Kidney tubule cell (primary cell): ENCODE measurements at places on chromosomes 12 and 14.

GRCh38 chr14:71388336-71388735 is 481.1 kb downstream of the PCNX1 start:
- DNase-seq, result no peak

- DNase-seq, result peak; percentile 90
Observed at GRCh38 chr14:58571769-58572472, 65.8 kb upstream of the DACT1 start.

- no peak for DNase-seq
Observed at GRCh38 chr14:100307766-100308426, 1.7 kb upstream of the SLC25A29 start.

GRCh38 chr14:52063052-52063462 is 5.8 kb downstream of the NID2 start:
- no peak for DNase-seq

DNA sequence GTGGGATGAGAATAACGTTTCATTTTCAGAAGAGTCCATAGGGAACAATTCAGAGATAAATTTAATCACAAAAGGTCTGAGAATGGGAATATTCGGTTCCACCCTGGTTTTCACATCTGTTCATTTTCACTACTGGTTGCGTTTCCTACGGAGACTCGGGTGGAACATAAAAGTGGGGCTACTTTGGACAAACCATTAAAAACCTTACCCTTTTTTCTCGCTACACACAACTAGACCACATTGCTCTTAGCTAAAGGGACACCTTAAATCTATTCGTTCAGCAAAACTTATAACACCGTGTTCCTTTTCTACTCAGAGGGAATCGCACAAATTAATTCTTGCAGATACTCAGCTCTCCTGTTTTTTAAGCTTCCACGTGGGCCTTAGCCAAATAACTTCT is 1.0 kb upstream of the SUDS3 start:
- no peak for DNase-seq

DNA sequence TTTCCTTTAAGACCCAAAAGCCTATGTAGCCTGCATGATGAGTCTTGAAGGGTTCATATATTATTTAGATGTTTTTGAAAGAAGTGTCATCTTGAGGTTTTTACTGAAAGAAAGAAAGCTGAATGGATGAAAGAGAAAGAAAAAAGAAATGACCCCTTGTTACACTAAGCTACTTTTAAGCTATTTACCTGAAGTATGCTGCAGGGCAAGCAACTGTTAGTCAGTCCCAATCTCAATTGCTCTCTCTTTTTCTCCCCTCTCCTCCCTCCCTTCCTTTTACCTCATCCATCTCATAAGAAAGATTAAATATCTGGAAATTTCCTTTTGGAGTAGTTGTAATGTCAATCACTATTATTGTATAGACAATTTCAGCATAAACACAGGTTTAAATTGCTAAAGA is 512.4 kb downstream of the TMTC2 start:
- DNase-seq, result no peak

DNA sequence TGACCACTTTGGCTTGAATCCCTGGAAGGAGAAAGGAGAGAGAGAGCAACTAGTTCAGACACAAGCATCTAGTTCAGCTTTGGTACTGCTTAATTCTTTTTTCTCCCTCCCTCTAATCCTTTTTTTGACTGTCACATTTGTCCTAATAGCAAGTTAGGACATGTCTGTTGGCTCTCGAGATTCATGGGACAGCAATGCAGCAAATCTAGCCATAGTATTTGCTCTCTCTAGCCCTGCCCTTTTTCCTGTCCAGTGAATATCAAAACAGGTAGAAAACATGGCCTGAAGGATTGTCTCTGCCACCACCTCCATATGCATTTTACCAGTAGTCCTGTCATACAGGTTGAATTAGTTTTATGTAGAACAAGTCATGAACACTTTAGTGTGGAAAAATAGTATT is 116.4 kb downstream of the PTPRB start:
- no peak for DNase-seq

DNA sequence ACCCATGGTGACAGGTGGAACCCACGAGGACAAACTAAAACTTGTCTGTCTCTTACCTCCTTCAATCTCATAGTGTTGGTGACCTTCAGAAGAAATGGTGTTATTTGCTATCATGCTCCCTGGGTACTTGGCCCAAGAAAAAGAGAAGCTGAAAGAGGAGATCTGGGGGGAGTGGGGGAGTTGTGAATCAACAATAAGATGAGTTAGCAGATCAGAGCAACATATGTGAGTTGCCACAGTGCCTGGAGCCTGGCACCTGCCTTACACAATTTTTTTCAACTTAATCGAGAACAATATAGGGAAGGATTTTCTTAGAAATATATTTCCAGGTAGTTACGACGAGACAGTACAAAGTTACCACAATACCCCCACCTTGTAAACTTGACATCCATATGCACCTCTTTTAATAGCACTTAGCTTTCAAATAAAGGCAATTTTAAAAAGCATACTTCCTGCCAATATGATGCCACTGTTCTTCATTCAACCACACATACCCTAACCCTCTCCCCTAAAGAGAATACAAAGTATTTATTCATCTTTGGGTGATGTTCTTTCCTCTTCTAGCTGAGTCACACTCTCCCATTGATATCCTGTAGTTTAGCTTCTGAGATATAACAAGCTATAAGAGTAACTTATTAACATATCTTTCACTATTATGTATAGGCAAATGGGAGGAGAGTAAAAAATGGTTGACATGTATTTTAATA is 424.1 kb upstream of the OR4E1 start:
- DNase-seq, result no peak

- DNase-seq, result peak; percentile 6
Observed at GRCh38 chr14:57085801-57086200, 182.9 kb downstream of the EXOC5 start.

DNA sequence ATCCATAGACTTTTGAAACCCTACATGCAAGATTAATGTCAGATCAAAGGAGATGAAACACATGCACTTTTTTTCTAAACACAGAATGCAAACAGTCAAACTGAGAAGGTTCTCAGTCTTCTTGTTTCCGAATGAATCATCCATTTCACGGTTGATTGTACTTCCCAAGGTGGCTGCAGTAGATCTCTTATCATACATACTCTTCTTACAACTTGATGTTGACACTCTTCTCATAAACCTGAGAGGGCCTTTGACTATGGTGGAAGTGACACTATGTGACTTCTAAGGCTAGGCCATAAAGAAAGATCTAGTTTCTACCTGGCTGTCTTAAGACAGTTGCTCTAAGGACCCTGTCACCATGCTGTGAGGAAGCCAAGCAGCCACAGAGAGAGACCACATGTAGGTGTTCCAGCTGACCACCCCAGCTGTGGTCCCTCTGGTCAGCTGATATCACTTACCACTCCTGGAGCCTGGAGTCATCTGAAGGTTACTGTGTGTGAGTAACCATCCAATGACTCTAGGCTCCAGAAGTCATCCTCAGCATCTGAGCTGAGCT is 67.2 kb upstream of the HMGA2 start:
- DNase-seq, result peak; percentile 85

GRCh38 chr14:95541932-95542930 is 7.4 kb downstream of the GLRX5 start:
- DNase-seq, result no peak

DNA sequence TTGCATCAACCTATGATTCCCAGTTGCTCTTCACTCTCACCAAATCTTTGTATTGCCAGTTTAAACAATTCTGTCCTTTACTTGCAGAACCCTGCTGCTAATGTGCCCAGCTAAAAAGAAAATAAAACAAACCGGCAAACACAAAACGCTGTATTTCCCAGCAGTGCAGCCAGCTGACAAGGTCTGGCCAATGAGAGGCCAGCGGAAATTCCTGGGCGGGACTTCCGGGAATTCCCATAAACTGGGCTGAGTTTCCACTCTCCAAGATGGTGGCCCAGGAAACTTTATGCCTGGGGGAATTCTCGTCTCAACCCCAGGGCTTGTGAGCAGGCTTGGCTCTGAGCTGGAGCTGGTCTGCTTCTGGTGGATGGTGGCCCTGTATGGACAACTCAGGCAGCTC is 807.3 kb upstream of the TMEM132C start:
- no peak for DNase-seq

GRCh38 chr12:107760207-107760808 is 629 bp downstream of the PRDM4 start:
- peak; percentile 17 for DNase-seq

GRCh38 chr14:50656776-50657175 is 11.3 kb downstream of the SAV1 start:
- DNase-seq, result no peak

DNA sequence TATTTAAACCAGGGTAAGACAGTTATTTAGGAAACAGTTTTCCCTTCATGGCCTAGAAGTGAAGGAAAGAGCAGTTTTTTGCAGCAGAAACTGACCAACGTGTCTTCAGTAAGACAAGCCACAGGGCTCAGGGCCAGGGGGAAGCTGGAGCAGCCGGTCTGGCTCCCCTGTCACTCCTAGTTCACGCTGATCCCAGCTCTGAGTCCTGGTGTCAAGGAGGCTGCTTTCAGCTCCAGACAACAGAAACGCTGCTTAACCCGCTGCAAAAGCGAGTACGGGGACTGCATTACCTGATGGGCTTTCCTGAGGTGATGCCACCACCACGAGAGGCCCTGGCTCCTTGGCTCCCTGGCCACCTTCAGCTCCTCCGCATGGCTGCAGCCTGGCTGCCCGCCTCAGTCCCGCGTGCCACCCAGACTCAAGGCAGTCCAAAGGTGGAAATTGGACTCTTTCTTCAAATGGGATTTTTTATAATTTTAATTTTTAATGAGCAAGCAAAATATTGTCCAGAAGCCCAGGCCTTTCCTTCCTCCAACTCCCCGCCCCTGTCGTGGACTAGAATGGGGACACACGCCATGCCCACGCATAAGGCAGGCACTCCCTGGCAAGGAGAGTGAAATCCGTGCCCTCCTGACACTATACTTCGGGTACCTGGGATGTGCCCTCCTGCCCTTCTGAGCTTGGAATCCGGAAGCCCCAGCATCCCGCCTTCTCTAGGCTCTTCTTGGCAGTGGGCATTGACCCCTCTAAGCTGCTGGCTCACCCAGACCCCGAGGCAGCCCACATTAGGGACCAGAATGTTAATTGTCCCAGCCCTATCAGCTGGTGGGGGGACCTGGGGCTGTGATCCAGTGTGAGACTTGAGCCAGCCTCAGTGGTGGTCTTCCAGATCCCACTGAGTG is 85.0 kb downstream of the PAPOLA start:
- DNase-seq, result no peak

GRCh38 chr12:131507094-131507493 is 203.8 kb upstream of the SFSWAP start:
- no peak for DNase-seq

- DNase-seq, result no peak
Observed at GRCh38 chr12:108201808-108202207, 72.7 kb downstream of the WSCD2 start.

- DNase-seq, result no peak
Observed at GRCh38 chr14:81529391-81529790, 4.3 kb downstream of the SEL1L start.

- no peak for DNase-seq
Observed at GRCh38 chr14:90739318-90740068, 76.7 kb downstream of the TTC7B start.

- no peak for DNase-seq
Observed at GRCh38 chr14:59017285-59017965, 171.0 kb upstream of the DAAM1 start.

GRCh38 chr12:103783744-103784664 is 57.0 kb downstream of the NT5DC3 start:
- peak; percentile 59 for DNase-seq

DNA sequence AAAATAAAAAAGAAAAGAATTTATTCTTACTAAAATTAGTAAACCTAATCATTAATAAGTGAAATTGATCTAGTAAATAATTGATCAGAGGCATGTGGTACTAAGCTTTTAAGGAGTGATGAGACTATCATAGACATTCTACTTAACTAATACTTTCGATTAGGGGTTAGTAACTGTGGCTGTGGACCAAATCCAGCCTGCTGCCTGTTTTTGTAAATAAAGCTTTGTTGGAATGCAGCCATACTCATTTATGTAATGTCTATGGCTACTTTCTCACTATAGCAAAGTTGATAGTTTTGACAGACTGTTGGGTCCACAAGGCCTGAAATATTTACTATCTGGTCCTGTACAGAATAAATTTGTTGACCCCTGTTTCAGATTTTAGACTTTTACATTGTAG is 63.2 kb downstream of the PLEKHA5 start:
- DNase-seq, result no peak

GRCh38 chr14:74326369-74327152 is 21.7 kb upstream of the VRTN start:
- no peak for DNase-seq

- DNase-seq, result no peak
Observed at GRCh38 chr12:68958322-68958721, 25.4 kb upstream of the CPM start.

- no peak for DNase-seq
Observed at GRCh38 chr12:58166643-58167042, 225.3 kb downstream of the ATP23 start.
